ENCODE measurements at places on chromosomes 7 and 10.

DNA sequence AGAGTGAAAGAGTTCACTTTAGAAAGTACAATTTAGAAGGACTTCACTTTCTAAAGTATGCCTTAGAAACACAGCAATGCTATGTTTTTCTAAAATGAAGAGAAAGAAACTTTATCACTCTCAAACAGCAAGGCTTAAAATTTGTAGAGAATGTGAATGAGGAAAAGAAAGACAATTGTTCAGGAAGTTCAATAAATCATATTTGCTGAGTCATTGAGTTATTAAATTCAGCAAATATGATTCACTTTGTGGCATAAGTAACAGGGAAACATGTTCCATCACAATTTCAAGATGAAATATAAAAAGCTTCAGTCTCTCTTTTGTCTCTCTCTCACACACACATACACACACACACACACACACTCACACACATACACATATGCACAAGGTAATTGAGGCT lies 187.9 kb downstream of the PCDH15 start:
- DNase-seq, result no peak

DNA sequence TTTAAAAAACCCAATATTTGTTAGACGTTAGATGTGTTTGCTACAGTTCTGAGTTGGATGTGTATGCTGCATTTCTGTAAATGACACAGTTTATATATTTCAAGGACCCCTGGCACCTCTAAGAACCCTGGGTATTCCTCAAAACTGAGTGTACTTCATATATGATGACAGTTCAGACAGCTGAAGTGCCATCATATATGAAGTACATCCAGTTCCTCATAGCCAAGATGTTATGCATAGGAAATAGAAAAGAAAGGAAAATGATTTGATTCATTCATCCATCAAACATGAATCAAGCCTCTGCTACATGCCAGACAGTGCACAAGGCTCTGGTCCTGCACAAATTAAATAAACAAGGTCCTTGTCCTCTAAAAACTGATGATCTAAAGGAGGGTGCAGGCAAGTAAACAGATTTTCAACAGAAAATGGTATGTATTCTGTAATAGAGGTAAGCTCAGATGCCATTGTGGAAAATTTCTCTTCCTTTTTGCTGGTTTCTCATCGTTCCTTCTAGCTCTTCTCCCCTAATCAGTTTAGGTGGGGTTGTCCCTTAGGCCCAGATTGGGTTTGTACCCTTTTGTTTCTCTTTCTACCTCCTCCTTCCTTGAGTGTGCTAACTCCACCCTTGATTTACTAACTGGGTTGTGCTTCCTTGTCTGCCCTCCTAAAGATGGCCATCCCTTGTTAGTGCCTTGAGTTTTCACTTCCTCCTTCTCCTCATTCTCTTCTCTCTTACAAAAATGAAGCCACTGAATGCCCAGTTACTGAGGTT lies 25.3 kb upstream of the SMIM30 start:
- no peak for DNase-seq

DNA sequence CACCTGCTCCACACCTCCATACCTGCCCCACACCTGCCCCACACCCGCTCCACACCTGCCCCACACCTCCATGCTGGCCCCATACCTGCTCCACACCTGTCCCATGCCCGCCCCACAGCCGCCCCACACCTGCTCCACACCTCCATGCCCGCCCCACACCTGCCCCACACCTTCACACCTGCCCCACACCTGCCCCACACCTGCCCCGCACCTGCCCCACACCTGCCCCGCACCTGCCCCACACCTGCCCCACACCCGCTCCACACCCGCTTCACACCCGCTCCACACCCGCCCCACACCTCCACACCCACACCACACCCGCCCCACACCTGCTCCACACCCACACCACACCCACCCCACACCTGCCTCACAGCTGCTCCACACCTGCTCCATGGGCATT lies 53.0 kb downstream of the PARP12 start:
- no peak for DNase-seq

- no peak for DNase-seq
Observed at GRCh38 chr7:103598326-103598905, 152.4 kb upstream of the SLC26A5 start.

DNA sequence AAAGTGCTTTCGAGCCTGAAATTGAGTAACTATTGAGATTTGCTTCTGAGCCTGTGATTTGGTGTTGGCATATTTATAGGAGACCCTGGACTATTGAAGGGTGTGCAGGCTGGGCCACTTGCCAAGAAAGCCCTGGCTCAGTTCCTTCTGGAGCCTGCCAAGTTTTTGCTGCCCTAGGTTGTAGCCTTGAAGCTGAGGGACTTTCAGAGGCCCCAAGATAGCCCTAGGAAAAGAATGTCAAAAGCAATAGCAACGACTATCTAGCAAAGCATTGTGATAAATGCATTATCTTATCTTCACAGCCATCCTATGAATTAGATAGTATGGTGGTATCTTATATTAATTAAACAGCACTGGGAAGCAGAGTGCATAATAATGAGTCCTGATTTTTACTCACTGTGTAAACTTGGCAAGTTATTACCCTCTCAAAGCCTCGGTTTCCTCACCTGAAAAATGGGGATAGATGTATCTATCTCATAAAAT lies 473.7 kb upstream of the PODXL start:
- DNase-seq, result peak; percentile 11

GRCh38 chr7:157522189-157522588 lies 185.4 kb downstream of the DNAJB6 start:
- DNase-seq, result no peak

All from astrocyte (in vitro differentiated cells and primary cell).